ENCODE measurements at places on chromosomes 4 and X. TPM values are rescaled to one million over a fixed set of nuclear protein-coding genes. Genes with fewer than 3 reads are reported as not detected.

The TREX2 gene
- 4.3 TPM for total RNA-seq

The PRDM5 gene
- 24.9 TPM for total RNA-seq

DNA sequence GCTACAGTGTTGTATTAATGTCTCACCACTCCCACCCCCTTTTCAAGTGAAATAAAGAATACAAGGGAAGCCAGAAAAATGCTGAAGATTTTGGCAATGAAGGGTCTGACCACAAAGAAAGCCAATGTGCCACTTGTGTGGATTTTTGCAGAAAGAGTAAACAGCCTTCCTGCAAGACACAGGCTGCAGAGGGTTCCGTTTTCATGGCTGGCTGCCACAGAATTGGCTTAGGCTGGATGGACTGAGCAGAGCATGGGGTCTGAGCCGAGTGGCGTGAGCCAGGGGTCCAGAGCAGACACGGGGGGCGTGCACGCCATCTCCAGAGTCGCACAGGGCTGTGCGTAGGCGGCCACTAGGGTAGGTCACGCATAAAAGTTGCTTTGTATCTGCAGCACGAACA lies 69.2 kb downstream of the MTNR1A start:
- DNase-seq = no peak

The MYOZ2 gene
- 0.33 TPM for total RNA-seq

DNA sequence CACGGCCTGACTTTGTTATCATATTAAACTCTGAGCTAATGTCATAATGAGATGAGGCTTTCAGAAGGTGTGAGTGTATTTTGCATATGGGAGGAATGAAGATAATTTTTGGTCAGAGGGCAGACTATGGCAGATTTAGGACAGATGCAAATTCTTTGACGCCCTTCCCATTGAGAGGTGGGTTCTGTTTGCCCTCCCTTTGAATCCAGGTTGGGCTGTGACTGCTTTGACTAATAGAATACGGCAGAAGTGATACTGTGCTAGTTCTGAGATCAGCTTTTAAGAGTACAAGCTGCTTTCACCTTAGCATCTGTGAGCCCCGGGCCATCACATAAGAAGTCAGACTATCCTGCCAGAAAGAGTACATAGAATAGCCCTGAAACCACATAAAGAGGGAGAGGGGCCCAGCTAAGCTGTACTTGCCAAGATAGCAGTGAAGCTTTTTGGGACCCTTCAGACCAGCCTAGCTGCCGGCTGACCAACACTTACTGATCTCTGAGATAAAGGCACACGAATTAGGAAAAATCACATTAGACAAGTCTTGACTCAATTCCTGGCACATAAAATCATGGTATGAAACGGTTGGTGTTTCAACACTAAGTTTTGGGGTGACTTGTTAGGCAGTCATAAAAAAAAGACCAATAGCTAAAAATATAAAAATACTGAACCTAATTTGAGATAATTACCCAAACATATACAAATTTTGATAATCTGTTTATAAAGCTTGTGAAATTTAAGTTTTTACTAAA lies 166.7 kb upstream of the SH3RF1 start:
- no peak for DNase-seq

DNA sequence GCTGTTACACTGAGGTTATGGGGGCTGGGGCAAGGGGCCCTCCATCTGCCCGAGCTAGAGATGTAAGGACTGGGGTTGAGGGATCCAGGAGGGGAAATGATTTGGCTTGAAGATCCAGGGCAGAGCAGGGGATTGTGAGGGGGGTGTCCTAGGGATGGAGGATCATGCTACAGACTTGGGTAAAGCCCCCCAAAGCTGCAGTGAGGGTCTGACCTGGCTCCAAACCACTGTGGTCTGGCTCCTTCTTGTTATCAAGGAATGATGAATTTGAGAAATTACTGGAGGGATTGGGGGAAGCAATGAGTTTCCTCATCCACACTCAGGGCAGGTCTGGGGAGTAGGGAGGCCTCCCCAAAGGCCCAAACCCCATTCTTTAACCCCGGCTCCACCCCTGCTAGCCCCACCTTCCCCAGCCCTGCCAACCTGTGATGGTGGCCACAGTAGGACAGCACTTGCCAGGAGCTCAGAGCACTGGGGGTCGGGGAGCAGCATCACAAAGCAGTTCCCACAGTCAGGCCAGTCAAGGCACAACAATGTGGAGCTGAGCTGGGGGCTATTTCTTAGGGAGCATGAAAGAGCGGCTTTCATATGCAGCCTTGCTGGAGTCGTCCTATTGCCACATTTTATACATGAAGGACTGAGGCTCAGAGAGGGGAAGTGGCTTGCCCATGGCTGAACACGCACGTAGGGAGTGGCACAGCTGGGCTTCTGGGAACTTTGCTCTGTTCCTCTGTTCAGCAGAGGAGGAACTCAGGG lies 165.5 kb downstream of the EFNB1 start:
- DNase-seq = no peak

- no peak for DNase-seq
Observed at GRCh38 chrX:118847676-118848075, 24.1 kb downstream of the ZCCHC12 start.

The CT45A1 gene
- total RNA-seq = not detected

DNA sequence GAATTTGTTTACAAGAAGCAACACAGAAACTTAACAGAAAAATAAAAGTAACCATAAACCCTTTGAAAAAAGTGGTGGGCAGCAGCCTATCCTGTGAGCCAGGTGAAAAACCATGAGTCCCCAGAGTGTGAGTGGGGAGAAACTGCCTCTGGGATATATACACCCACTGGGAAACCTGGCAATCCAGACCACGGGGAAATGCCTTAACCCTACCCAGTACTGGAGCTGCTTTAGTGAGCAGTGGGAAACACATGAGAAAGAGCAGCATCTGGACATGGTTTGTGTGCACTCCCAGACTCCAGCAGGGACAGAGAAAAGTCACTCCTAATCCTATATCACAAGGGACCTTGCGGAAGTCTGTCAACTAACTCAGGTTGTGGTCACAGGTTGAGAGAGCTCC lies 39.4 kb downstream of the UGT2A2 start:
- no peak for DNase-seq

The VCX gene
- total RNA-seq = not detected

DNA sequence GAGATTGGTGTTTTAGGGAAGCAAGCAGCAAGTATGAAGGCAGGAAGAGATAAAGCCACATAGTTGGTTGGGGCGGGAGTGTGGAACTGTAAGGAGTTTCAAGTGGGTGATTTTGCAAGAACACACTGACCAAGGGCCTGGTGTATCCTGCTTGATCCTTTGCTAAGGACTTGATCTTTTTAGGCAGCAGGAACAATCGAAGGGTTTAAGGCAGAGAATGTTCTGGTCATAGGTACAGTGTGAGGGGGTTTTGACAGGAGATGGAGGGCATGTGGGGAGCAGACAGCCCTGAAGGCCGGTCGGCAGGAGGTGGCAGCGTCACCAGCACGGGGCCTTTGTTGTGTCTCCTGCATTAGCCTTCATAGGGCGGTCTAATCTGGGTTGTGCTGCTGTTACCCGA lies 54.7 kb downstream of the FAM193A start:
- no peak for DNase-seq

GRCh38 chr4:100288811-100289529 lies 98.7 kb upstream of the DDIT4L start:
- no peak for DNase-seq

- no peak for DNase-seq
Observed at GRCh38 chr4:143693856-143694255, 6.6 kb downstream of the FREM3 start.

GRCh38 chr4:48189731-48190130 lies 55.7 kb upstream of the TXK start:
- DNase-seq = no peak

The CLTRN gene
- total RNA-seq = 0.59 TPM

GRCh38 chr4:86107112-86107511 lies 252.7 kb downstream of the MAPK10 start:
- no peak for DNase-seq

DNA sequence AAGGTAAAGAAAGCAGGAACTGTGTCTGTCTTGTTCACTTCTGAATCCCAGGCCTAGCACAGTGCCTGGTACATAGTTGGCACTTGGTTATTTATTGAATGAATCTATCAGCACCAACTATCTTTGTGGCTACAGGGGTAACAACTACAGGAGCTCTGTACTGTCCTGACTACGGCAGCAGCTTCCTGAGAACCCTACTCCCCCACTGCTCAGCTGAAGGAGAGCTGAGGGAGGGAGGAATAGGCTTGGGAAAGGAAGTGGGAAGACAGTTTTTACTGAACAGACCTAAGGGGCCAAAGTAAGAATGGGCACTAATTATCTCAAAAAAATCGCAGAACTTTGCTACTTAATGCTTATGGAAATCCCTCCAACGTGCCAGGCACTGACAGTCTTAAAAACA lies 156.1 kb upstream of the RAPGEF2 start:
- no peak for DNase-seq

GRCh38 chrX:148422526-148422925 lies 77.9 kb upstream of the AFF2 start:
- DNase-seq = no peak

- no peak for DNase-seq
Observed at GRCh38 chr4:16213121-16213520, 13.2 kb downstream of the TAPT1 start.

The TEC gene
- 2.9 TPM for total RNA-seq

DNA sequence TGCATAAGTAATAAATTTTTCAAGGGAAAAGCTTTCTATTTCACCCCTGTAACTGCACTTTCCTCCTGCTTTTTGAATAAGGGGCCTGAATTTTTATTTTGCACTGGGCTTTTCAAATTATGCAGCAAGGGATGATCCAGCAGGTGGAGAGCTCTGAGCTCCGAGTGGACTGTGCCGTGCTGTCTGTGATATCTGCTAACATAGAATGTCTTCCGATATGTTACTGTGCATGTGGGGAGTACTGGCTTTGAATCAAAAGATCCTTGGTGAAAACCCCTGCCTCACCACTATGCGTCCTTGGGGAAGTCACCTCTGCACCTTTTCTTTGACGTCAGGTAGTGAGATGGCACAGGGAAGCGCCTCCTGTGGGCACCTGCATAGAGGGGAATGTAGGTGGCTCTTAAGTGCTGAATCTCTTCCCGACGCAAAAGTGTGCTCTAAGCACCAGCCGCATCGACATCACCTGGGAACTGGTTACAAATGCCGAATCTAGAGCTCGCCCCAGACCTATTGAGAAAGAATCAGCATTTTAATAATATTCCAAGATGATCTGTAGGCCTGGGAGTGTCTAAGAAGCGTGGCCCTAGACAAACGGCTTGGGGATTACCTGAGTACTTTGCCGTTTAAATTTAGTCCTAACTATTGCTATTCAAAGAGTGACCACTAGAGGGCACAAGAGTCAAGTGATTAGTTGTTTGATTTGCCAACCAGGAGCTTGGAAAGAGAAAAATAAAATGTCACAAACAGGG lies 19.2 kb upstream of the WFS1 start:
- no peak for DNase-seq

DNA sequence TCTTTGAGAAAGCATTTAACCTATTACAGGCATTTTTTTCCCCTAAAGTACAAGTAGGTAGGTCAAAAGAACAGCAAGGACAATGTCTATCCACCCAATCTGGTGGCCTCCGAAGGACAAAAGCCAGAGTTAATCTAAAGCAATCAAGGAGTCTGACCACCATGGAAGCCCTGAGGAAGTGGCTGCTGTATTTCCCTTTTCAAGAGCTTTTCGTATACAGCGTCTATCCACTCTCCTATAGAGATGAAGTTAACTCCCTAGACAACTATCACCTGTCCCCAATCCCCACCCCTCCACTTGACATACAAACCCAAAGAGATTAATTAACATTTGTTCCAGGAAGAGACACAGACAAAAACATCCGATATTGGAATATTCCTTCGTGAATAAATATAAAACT lies 85.5 kb downstream of the SNCA start:
- DNase-seq = no peak

The ZNF182 gene
- total RNA-seq = 6.9 TPM

DNA sequence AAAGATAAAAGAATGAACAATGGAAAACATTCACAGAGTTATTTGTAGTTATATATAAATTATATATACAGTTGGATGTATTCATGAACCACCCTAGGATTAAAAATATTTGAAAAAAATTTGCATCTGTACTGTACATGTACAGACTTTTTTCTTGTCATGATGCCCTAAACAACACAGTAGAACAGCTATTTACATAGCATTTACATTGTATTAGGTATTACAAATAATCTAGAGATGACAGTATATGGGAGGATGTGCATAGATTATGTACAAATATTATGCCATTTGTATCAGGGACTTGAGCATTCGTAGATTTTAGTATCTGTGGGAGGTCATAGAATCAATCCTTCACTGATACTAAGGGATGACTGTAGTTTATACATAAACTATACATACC lies 44.8 kb downstream of the GSTCD start:
- DNase-seq = no peak

GRCh38 chr4:178264001-178264400 lies 821.8 kb upstream of the AGA start:
- DNase-seq = no peak

- no peak for DNase-seq
Observed at GRCh38 chr4:94936854-94937253, 179.1 kb downstream of the BMPR1B start.

- DNase-seq = no peak
Observed at GRCh38 chr4:7244331-7244665, 52.0 kb downstream of the SORCS2 start.

DNA sequence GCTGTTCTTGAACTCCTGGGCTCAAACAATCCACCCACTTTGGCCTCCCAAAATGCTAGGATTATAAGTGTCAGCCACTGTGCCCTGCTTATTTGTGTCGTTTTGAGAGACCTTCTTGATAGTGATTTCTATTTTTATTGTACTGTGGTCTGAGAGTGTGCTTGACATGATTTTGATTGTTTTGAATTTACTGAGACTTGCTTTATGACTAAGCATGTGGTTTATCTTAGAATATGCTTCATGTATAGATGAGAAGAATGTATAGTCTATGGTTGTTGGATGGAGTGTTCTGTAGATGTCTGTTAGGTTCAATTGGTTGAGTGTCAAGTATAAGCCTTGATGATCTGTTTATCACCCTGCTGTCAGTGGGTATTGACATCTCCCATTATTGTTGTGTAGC lies 789.3 kb downstream of the IL1RAPL1 start:
- no peak for DNase-seq

DNA sequence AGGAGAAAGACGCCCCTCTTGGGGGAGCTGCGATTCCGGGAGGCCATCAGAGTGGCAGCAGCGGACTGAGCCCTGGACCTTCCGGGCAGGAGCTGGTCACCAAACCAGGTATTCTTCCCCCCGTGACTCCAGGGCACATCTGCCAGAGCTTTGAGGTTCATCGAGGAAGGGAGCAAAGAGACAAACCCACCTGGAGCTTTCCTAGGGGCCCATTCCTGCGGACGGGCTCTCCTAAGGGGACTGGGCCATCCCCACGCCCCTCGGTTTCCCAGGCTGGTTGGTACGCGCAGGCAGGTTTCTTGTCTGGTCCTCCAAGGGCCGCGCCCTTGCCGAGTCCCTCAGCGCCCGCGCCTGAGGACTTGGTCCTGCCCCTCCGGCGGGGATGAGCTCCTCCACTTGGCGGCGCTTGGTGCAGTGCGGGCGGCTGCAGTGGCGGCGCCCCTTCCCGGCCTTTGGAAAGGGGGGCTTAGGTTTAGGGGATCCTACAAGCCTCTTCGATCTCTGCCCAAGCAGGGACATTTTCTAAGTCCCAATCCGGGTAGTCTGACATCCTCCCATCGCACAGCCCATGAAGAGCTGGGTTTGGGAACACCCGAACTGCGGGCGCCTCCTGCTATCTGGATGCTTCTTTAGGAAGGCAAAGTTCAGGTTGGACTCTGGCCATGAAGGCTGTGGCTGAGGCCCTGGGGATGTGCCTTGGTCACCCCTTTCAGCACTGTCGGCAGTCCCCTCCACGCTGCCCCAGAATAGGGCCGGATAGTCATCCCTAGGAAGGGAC lies 538 bp downstream of the STBD1 start:
- no peak for DNase-seq

The RAB9B gene
- 1.9 TPM for total RNA-seq

- no peak for DNase-seq
Observed at GRCh38 chr4:55032179-55032578, 93.2 kb downstream of the KDR start.
